ENCODE measurements at places on chromosomes 7 and 10. TPM values are rescaled to one million over a fixed set of nuclear protein-coding genes. Genes with fewer than 3 reads are reported as not detected.

- DNase-seq: no peak
Observed at GRCh38 chr10:45353186-45353585, 20.8 kb upstream of the ALOX5 start.

DNA sequence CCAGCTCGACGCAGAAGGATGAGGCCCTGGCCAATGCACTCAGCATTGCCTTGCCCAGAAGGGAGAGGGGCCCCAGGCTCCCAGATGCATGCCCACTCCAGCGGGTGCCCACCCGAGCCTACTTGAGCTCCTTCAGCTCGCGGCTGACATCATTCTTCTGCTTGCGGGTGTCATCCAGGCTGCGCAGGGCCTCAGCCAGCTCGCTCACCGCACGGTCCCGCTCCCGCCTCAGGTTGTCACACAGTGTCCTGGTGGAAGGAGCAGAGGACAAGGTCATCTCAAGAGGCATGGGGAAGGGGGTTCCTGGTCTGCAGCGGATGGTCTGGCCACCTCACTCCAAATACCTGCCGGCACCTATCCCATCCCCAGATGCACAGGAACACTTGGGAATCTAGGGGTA lies 92.8 kb downstream of the DLG5 start:
- no peak for DNase-seq

DNA sequence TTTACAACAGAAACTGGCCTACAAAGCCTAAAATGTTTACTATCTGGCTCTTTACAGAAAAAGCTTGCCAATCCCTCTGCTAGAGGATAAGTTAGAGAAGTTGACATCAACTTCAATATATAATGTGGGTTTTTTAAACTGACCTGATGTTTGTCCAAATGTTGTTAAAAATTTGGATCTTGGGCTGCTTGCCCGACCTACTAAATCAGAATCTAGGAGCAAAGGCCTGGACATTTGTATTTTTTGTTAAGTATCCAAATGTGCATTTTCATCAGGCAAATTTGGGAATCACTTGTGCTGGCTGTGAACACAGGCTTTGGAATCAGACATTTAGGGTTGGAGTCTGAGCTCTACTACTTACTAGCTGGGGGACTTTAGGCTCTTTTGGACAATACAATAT lies 252.7 kb upstream of the CSTF2T start:
- DNase-seq: no peak

- DNase-seq: no peak
Observed at GRCh38 chr7:103343758-103344452, 662 bp downstream of the DNAJC2 start.

DNA sequence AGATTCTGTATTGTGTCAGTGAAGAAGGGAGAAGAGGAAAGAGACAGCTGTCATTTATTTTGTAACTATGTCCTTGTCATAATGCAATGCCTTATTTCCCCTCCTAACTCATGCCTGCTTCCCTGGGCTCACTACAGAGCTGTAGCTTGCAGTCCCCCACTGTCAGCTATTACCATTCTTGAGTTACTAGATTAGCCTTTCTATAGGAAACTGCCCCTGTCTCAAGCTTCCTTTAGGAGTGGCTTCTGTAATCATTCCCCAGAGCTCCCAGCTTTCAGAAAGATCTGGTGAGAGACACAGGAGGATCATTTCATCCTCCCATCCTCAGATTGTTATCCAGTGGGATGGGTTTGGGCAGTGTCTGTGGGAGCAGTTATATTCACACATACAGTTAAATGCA lies 32.4 kb upstream of the SMKR1 start:
- DNase-seq: no peak

The CCDC172 gene
- not detected for total RNA-seq

All from kidney epithelial cell (primary cell).